ENCODE measurements at places on chromosomes 6 and 20. TPM values are rescaled to one million over a fixed set of nuclear protein-coding genes. Genes with fewer than 3 reads are reported as not detected.

TSBP1 gene
- not detected for total RNA-seq

LGSN gene
- 0.09 TPM for total RNA-seq

DNA sequence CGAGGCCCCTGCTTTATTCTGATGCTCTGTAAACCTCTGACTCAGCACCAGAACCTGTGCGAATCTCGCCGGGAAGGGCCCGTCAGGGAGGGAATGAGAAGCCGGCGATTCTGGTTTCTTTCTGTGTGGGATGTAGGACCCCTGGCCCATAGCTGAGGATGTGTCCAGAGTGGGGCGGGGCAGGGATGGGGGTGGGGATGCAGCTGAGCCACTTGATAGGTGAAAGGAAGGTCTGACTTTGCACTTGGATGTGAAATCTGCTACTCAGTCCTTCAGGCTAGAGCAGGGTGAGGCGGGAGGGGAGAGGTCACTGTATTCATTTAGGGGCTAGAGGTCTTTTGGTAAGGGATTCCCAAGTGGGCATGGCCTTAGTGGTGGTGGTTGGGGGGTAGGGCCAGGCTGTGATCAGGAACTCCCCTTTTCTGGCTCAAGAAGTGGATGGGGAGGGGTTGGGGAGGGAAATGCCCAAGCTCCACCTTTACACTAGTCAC is 2.3 kb downstream of the TOX2 start:
- DNase-seq = no peak

DNA sequence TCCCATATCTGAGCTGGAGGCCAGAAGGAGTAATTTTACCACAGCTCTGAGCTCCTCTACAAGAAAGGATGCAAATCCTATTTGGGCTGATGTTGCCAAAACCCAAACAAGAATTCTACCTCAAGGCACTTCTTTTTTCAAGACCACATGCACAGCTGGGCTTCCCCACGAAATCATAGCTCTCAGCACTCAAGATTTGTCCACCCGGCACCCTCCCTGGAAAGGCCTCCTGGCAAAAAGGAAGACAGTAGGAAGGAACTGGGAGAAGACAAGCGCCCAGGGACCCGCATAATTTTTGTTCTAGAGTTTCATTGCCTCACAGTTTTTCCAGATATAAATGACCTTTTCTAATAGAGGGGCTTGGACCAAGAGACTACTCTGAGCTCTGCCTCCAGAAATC is 90.5 kb downstream of the BANF2 start:
- DNase-seq = no peak

- DNase-seq = no peak
Measured at GRCh38 chr6:133632906-133633305, 256.0 kb upstream of the TCF21 start.

DNA sequence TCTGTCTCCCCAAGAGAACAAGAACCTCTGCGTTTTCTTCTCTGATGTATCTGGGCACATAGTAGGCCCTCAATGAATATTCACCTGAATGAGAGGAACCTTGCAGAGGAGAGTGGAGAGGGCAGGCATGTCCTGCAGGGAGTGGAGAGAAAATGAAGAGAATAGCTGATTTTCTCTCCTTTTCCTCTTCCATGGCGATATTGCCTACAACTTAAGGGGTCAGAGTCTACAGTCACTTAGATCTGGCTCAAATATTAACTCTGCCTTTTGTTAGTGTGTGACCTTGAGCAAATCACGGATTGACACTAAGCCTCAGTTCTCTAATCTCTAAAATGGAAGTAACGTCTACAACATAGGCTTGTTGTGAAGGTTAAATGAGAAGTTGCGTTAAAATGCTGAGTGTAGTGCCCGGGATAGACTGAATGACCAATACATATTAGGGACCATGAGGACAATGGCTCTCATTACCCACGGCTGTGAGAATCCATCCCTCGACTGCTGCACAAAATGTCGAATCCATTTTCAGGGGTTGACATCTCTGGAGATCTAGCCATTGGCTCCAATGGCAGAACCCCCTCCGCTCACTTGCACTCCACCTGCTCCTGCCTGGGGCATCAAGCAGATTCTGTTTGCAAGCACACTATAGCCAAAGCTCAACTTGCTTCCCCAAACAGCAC is 14.8 kb downstream of the CD83 start:
- no peak for DNase-seq
